RPMI7951 (cell line): ENCODE measurements at places on chromosomes 3 and 15.
A peak's percentile ranks its signal among the peaks of the same experiment; 100 is the strongest.

GRCh38 chr3:54844211-54844610 is 83.6 kb downstream of the LRTM1 start:
- no peak for DNase-seq

DNA sequence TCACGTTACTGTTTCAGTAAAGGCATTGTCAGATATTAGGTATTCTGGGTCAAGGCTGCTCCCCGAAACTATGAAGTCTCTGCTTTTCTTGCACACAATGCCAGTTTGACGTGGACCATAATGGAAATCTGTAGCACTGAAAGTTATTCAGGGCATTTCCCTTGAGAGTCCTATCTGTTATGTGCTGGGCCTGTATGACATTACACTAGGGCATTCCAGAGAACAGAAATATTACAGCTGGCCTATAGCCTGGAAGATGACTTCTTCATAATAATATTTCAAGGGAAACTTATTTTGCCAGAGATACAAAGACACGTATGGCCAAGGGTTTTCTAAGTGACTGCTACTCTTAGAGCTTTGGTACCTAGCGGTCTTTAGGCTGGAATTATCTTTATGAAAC is 613.6 kb upstream of the CBLB start:
- no peak for DNase-seq

- no peak for DNase-seq
Observed at GRCh38 chr15:99341786-99342185, 90.5 kb downstream of the LRRC28 start.

DNA sequence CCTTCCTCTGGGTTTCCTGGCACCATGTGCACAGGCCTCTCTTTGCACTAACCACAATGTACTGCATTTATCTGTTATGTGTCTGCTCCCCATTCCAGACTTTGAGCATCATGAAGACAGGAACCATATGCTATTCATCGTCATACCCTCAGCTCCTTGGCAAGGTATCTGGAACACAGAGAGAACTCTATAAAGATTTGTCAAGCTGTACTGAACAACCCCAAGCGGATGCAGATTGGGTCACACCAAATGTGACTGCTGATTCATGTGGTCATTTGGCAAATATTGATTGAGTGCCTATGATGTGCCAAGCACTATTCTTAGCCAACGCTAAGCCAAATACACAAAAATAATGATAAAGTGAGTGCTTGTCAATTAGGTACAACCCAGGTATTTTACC is 7.5 kb upstream of the MEGF11 start:
- DNase-seq = no peak

DNA sequence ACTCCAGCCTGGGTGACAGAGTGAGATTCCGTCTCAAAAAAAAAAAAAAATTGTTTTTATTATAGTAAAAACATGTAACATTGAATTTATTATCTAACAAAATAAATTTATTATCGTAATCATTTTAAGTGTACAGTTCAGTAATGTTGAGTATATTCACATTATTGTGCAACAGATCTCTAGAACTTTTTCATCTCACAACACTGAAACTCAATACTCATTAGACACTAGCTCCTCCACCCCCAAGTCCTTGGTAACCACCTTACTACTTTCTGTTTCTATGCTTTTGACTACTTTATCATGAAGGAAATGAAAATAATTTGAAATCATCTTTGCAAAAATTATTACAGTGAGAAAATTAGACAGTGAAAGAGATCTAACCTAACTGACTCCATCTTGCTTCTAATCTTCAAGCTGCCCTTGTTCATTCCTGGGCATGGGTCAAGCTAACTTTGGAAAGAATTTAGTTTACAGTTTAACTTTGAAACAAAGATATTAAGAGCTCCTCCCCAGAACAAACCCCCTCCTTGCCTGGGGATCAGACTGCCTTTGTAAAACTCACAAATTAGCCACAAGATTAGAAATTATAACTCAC is 15.0 kb upstream of the FYCO1 start:
- DNase-seq = no peak

- DNase-seq = no peak
Observed at GRCh38 chr3:97106652-97106989, 292.2 kb downstream of the EPHA6 start.

DNA sequence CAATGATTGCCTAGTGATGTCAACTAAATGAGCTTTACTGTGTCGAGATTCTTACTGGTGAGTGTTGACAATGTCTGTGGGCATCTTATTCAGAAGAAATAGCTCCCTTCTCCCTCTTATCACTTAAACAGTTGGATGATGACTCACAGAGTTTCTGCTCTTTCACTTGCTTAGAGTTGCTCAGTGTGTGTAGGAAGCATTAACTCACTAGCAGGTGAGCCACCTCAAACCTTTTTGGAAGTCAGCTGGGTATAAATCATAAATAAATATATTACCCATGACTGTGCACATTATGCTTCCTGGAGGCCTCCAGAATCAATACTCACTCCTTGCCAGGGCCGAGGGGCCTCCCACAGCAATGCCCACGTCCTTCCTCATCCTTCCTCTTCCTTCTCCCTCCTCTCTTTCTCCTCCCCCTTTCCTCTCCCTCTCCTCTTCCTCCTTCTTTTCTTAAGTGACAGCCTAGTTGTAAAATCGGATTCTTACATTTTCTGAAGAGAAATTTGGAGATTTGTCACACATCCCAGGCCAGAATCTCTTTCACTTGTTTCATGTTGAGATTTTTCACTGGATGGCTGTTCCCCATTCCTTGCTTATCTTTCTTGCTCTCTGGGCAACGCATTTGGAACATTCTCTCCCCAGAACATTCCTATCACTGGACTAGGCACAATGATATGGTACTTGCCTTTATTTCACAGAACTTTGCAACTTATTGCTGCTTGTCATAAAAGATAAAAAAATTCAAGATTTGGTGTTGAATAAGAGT is 17.5 kb downstream of the SHC4 start:
- DNase-seq = peak; percentile 58

DNA sequence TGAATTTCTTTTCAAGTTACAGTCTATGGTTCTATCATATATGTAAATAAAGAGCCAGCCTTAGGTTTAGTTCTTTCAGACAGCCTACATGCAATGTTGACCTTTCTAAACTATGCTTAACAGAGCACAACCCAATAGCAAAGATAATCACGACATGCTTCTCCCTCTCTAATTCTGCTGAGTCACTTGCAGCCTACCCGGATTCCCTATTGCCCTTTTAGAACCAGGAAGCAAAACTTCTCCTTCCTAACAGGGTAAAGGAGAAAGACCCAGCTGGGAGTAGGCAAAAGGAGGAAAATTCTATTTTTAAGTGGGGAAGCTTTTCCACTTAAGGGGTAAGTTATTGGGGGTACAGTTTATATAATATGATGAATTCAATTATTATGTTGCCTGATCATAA is 79.3 kb downstream of the SLC7A14 start:
- peak; percentile 70 for DNase-seq

- DNase-seq = no peak
Observed at GRCh38 chr15:24971772-24972171, 17.0 kb downstream of the SNRPN start.

- no peak for DNase-seq
Observed at GRCh38 chr3:13391308-13391707, 28.8 kb downstream of the NUP210 start.

GRCh38 chr15:91537856-91538255 is 315.7 kb upstream of the SLCO3A1 start:
- DNase-seq = peak; percentile 29

DNA sequence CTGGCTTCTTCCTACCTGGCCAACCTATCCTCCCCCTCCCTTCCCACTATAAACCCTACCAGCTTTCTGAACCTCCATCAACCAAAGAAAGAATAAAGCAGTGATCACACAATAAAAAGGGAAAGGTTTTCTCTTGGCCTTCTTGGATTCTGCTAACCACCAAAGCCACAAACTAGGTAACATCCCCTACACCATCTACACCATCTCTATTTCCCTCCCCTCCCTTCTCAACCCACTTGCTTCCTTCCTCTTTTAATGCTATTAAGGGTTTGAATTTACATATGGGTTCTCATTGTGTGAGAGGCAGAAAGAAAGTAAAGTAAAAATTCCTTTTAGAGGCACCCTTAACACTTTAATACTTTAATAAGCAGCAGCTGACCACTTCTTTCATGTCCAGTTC is 25.8 kb upstream of the RSL24D1 start:
- no peak for DNase-seq

GRCh38 chr3:57655727-57656126 is 37.1 kb downstream of the DENND6A start:
- no peak for DNase-seq

DNA sequence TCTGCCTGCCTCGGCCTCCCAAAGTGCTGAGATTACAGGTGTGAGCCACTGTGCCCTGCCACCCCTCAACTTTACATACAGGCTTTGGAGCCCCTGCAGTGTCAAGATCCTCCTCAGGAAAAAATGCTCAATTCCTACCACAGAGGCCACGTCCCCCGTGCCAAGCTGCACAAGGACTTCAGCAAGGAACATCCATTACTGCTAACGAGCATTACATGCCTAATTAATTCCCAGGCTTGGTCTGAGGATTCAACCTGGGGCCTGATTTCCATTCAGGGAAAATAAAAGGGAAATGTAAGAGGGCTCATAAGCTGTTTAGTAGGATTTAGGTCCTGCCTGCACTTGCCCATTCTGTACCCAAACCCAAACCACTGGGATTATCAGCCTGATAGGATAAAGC is 161.4 kb downstream of the RAB11A start:
- DNase-seq = no peak

DNA sequence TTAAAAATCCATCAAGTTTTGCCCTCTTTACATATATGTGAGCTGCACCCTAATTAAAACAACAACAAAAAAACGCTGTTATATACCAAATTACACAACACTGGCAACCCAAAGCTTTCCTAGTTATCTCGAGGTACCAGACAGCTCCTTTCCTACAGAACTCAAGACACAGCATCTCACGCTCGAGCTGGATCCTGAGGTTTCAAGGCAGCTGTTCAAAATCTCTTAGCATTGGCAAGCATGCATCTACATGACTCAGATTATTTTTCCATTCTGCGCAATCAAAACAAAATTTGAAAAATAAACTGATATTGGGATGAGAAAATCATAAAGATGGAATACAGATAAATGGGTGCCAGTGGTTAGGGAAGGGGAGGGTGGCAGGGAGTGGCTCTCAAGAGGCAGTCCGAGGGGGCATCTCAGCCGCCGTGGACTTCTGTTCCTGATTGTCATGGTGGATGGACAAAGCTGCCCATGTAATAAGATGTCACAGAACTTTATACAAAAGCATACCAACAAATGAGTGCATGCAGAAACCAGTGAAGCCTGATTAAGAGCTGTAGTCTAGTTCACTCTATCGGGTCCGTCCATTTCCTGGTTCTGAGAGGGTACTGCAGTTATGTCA is 91.5 kb downstream of the ADAMTS17 start:
- no peak for DNase-seq

DNA sequence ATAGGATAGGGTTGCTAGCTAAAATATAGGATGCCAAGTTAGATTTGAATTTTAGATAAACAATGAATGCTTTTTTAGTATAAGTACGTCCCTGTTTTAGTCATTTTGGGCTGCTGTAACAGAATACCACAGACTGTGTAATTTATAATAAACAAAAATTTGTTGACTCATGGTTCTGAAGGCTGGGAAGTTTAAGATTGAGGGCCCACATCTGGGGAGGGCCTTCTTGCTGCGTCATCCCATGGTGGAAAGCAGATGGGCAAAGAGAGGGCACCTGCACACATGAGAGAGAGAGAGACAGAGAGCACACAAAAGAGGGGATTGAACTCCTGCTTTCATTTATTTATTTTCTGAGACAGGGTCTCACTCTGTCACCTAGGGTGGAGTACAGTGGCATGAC is 246.5 kb downstream of the EPHB1 start:
- DNase-seq = peak; percentile 47

DNA sequence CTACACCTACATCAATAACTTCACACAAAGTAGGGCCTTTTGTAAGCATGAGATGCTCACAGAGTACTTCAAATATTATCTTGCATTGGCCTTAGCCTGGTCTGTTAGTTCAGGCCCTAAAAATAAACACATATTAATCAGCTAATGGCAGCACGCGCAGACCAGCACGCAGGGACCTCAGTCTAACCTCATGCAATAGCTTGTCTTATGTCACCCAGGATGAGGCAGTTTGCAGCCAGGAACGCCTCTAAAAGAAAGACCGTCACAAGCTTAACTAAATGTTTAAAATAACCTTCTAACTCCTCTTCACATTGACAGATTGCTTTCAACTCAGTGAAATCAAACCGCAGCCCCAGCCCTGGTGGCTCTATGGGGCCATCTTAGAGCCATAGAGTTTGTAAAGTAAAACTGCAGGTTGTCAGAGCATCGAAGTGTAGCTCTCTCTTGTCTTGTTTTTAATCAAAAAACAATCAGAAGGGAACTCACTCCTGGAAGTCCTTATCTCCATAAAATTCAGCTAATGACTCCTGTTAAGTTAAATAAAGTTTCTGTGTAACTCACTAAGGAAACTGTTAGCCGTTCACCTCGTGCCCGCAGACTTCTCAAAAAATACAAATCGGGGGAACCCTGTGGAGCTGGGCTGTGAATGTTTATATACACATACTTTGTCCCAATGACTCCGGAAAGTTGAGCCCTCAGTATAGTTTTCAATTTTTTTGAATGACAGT is 212.6 kb downstream of the CDIN1 start:
- DNase-seq = no peak

- DNase-seq = no peak
Observed at GRCh38 chr15:84780492-84780891, 32.1 kb downstream of the ZNF592 start.

DNA sequence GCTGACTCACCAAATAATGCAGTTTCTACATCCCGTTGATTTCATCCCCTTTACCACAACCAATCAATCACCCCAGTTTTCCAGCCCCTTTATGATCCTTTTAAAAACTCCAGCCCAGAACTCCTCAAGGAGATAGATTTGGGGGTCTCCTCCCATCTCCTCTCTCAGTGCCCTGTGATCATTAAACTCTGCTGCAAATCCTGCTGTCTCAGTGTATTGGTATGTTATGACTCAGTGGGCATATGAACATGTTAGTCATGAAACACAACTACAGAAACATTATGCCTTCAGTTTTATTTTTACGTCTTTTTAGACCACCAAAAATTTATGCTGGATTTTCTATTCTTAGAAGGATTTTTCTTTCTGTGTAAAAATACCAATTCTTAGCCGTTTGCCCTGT is 213.7 kb downstream of the DIPK2A start:
- no peak for DNase-seq

DNA sequence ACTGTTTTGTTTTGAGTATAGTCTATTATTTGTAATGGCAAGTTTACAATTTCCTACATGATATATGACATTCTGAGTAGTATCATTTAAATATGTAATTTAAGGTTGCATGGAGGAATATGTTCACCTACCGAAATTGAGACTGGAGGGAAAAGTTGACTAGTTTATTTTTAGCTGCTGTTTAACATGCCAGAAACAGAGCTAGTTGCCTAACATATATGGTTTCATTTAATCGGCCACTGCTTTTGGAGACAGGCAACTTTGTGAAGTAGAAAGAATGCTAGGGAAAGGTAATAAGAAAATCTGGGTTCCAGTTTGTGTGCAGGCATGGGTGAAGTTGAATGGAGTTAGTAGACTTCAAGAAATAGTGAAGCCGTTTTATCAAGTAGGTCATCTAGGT is 342.1 kb upstream of the CBLB start:
- no peak for DNase-seq
